Stimulated activated CD4-positive, alpha-beta T cell treated with anti-CD3 and anti-CD28 coated beads, Interleukin-2, amount 100 ng/mL, for 4 hours (primary cell): ENCODE measurements at places on chromosomes 7 and 10.

DNA sequence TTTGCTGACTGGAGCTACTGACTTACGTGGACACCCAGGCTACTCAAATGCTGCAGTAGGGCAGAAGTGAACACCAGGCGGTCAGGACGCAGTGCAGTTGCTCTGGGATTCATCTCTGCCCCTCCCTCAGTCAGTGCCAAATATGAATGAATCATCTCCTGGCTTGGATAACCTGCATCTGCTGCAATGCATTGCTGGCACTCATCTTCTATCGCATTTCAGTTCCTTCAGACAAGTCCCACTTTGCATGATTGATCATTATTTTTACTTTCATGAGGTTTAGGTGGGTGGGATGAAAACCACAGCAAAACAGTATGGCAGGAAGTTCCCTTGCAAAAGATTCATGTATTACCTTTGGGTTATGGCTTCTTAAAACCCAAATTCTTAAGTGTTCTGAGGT lies 224.6 kb upstream of the NRP1 start:
- DNase-seq, result no peak

- DNase-seq, result peak; percentile 43
Observed at GRCh38 chr10:59907918-59908807, 1.8 kb upstream of the CCDC6 start.

DNA sequence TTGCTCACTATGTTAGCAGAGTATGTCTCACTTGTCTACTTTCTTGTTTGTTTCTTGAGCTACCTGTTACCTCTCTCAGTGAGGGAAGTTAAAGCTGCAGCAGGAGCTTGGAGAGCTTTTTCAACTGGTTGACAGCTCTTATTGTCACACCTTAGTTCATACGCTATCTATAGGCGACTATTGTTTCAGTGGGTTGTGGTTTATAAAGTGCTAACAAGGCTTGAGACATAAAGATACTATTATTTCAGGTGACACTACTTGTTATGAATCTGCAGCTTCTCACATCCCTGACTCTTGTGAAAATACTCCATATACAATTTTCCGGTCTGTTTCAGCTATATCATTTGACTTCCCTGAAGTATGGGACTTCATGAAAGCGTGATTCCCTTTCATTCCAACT lies 167.4 kb downstream of the CSTF2T start:
- DNase-seq, result no peak

DNA sequence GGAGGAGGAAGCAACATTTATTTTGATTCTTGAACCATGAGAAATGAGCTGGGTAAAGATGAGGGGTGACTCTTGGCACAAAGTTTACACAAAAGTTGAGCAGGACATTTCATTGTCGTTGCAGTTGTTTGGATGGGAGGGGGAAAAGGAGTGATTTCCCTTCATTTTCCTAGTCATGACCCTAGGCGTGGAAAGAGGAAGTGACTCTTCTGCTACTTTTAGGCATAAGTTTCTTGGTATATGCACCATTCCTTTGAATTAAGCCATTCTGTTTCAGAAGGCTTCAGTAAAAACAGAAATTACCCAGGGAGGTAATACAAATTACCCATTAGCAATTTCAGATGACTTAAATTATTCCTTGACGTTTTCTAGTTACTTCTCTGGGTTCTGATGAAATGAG lies 113.9 kb upstream of the FAM171A1 start:
- no peak for DNase-seq
